Stimulated activated CD4-positive, alpha-beta T cell treated with anti-CD3 and anti-CD28 coated beads, Interleukin-4, amount 100 ng/mL, for 24 hours (primary cell): ENCODE measurements at places on chromosomes 3 and 15.

- DNase-seq, result no peak
Observed at GRCh38 chr15:80199366-80199765, 46.6 kb downstream of the FAH start.

- no peak for DNase-seq
Observed at GRCh38 chr3:49619649-49620048, 54.5 kb upstream of the APEH start.

GRCh38 chr3:127598841-127599570 lies 795 bp downstream of the MCM2 start:
- no peak for DNase-seq

DNA sequence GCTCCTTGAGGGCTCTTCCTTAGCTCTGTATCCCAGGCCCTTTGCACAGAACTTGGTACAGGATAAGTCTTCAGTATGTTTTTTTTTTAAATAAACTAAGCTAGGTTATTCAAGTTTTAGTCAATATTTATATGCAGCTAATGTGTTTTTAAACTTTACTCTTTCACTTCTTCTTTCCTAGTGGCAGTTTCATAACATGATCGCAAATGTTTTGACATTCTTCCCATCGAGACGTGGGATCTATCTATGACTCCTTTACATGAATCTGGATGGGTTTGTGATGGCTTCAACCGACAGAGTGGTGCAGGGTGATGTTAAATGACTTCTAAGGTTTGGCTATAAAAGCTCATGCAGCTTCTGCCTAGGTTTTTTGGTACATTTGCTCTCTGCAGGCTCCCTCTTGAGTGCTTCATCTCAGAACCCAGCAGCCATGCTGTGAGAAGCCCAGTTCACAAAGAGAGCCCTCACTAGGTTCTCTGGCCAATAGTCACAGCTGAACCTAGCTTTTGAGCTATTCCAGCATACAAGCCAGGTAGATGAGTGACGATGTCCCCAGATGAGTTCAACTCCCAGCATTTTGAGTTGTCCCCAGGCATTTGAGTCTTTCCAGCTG lies 13.5 kb upstream of the MECOM start:
- DNase-seq, result no peak

- DNase-seq, result peak; percentile 82
Observed at GRCh38 chr3:183697610-183698317, at the start of gene YEATS2. Gene YEATS2, plus strand, starts transcription at chr3:183697797. Its CDS starts 17,366 bp downstream, at chr3:183715163.

GRCh38 chr3:113831103-113831355 lies 7.6 kb upstream of the GRAMD1C start:
- DNase-seq, result no peak

DNA sequence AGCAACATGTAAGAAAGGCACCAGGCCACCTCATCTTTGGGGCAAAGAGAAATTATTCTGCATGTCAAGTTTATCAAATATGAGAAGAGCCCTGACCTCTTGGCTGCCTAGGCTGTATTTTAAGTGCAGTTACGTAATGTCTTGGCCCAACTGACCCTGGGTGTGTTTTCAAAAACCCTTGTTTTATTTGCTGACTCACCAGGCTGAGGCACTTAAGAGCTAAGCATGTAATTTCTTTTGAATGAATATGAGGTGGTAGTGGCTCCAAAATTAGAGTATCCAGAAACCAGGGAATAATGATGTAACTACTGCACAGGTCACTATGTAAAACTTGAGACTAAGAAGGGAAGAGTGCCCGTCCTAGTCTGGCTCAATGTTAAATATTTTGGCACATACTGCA lies 24.3 kb downstream of the PGPEP1L start:
- no peak for DNase-seq

DNA sequence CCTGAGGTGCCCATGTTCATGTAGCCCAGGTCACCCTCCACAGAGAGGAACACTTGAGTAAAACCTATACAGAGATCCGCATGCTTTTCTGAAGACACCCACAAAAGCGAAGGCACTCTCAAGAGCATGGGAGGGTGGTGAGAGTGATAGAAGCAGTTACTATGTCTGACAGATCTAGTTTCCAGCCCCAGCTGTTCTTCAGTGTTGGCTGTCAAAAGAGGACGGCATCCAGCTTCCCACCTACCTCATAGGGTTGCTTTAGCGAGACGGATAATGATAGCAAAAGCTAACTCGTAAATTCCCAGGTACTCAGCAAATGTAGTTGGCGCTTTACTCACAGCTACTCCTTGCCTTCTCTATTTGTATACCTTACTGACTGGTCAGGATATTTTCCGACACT lies 3.0 kb upstream of the MEX3B start:
- no peak for DNase-seq

DNA sequence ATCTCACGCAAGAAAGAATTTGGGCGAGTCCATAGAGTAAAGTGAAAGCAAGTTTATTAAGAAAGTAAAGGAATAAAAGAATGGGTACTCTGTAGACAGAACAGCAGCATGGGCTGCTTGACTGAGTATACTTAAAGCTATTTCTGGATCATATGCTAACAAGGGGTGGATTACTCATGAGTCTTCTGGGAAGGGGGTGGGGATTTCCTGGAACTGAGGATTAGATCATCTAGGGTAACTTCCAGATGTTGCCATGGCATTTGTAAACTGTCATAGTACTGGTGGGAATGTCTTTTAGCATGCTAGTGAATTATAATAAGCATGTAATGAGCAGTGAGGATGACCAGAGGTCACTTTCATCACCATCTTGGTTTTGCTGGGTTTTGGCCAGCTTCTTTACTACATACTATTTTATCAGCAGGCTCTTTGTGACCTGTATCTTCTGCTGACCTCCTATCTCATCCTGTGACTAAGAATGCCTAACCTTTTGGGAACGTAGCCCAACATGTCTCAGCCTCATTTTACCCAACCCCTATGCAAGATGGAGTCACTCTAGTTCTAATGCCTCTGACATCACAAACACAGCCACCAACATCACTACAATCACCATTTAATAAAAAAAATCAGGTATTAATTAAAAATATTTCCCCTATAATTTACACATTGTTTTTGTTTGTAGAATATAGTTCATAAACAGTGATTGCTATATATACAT lies 890.7 kb upstream of the EPHA6 start:
- DNase-seq, result peak; percentile 16

DNA sequence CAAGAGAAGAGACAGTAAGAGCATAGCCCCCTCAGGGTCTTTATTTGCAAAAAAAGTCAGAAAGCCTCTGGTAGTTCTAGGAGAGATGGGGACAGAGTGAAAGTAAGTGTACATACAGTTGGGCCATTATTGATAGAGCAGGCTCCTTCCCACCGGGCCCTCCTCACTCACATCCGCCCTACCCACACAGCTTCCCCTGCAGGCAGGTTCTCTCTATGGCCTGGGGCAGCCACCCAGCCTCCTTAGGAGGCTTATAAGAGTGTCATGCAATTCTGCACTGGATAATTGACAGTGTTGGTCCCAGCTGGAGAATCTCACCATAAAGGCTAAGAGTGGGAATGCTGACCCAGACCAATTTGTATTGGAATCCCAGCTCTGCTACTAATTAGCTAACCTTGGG lies 49.5 kb downstream of the SLC30A4 start:
- DNase-seq, result no peak

GRCh38 chr3:120838441-120839091 lies 69.4 kb upstream of the STXBP5L start:
- DNase-seq, result no peak
